ENCODE measurements at places on chromosomes 16 and 17.

DNA sequence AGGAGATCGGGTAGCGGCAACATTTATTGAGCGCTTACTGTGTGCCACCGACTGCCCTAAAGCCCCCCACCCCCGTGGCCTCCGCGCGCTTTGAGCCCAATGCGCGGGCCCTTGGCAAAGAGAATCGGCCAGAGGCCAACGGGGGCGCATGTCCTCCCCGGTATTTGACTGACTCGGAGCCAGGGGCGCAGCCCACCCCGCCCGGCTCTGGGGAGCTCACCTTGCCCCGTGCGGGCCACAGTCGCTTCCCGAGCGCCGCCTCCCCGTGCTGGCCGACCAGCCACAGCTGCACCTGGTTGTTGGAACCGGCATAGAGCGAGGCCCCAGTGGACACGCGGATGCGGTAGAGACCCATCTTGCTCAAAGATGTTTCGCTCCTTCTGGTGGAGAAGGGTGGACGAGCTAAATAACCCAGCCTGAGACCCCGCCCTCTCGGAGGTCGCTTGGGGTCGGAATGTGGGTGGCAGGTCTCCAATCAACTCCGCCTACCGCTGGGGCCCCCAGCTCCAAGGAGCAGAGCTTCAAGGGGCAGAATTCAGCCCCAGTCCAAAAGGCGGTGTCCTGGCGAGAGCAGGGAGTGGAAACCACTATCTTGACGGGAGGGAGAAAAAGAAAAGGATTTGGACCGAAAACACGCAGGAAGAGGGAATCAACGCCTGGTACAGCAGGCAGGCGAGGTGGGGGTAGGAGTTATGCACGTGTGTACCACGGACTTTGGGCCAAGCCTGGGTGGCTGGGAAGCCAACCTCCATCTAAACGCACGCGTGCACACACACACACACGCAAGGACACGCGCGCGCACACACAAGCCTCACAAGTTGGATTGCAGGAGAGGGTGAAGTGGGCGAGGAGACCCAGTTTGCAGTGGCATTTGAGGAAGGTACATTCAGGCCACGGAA lies at the start of gene ALOX15:
Gene ALOX15, minus strand, starts transcription at position 382 of the 899 bp plus-strand sequence. Its CDS starts 27 bp downstream, at position 355.
- DNase-seq, result no peak

- DNase-seq, result no peak
Observed at GRCh38 chr16:17070882-17071592, 399.7 kb downstream of the XYLT1 start.

DNA sequence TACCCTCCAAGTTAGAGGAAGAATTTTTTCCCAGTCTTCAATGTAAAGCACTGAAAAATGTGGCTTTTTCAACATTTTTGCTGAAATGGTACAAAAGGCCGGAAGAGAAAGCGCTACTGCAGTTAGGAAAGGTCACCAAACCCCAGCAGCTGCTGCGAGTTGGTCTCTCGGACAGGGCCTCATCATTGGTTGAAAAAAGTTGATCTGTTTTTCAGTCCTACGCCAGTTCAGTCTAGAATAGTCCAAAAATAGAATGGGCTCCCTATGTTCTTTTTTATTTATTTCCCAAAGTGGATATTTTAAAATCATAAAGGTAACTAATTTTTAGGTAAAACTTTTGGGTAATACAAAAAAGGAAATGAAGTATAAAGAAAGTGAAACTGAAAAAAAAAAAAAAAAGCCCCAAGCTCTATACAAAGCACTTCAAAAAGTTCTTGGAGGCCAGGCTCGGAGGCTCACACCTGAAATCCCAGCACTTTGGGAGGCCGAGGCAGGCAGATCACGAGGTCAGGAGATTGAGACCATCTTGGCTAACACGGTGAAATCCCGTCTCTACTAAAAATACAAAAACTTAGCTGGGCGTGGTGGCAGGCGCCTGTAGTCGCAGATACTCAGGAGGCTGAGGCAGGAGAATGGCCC lies 17.4 kb downstream of the ADAP2 start:
- DNase-seq, result no peak

DNA sequence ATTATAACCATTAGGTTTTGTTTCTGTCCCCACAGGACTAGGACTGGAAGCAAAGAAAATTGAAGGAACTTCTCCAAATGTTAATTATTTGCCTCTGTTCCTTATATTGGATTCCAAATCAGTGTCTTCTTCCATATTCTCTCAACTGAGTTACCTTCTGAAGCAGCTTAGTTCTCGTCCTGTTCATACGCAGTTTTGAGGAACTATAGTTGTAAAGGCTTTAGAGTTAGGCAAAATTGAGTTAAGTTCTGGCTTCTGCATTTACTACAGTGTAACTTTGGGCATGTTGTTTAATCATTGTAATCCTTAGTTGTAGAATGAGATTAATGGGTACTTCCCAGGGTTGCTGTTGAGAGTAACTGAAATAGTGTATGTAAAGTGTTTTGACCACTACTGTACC lies 11.2 kb downstream of the CBFB start:
- no peak for DNase-seq

DNA sequence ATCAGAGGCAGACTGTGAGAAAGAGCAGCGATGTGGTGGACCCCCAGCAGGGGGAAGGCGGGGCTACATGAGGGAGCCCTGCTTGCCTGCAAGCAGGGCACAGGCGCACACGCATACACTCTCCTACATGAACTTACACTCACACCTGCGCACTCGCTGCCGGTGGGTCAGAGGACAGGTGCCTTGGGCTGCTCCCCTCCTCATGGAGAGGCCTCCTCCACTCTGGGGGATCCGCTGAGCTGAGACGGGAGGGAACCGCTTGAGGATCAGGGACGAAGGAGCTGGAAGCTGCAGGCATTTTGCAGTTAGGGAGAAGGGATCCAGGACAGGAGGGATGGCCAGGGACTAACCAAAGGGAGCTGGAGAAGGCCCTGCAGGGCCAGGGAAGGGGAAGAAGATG lies 14.2 kb downstream of the OSBPL7 start:
- no peak for DNase-seq

- DNase-seq, result no peak
Observed at GRCh38 chr17:62648251-62648955, 20.9 kb downstream of the MRC2 start.

DNA sequence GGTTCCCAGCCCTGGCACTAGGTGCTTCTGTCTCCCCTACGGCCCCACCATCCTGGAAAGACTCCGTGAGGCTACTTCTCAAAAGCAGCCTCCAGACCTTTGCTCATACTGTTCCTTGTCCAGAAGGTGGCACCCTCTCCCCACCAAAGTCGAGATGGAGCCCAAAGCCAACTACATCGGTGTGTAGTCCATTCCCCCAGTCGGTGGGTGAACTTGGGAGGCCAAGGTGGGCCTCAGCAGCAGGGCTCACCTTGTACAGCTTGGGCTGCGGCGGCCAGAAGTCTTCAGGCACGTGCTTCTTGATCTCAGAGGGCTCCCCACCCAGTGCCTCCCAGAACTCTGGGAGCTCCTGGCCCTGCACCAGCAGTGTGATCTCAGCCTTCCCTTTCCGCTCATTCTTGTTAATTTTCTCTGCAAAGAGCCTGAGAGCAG lies 10.2 kb downstream of the FLII start:
- DNase-seq, result peak; percentile 86

- DNase-seq, result no peak
Observed at GRCh38 chr17:47267354-47267828, 13.8 kb downstream of the ITGB3 start.

GRCh38 chr16:89024546-89025060 lies 47.6 kb upstream of the CBFA2T3 start:
- no peak for DNase-seq

- no peak for DNase-seq
Observed at GRCh38 chr16:4625560-4626159, 1.0 kb downstream of the MGRN1 start.

- DNase-seq, result peak; percentile 87
Observed at GRCh38 chr16:75048054-75048453, 49.2 kb downstream of the ZNRF1 start.

DNA sequence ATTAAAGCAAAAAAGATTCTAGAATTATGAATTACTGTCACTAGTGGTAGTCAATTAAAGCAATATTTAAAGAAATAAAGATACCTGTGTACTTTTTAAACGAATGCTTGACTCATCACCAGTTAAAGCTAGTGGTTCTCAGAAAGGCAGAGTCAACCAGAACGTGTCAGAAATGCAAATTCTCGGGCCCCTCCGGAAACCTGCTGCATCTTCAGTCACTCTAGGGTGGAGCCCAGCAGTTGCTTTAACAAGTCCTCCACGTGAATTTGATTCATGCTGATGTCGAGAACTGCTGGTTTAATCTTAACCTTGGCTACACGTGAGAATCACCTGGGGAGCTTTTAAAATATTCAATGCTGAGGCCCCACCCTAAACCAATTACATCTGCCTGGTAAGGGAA lies 169.8 kb upstream of the SDK2 start:
- no peak for DNase-seq

DNA sequence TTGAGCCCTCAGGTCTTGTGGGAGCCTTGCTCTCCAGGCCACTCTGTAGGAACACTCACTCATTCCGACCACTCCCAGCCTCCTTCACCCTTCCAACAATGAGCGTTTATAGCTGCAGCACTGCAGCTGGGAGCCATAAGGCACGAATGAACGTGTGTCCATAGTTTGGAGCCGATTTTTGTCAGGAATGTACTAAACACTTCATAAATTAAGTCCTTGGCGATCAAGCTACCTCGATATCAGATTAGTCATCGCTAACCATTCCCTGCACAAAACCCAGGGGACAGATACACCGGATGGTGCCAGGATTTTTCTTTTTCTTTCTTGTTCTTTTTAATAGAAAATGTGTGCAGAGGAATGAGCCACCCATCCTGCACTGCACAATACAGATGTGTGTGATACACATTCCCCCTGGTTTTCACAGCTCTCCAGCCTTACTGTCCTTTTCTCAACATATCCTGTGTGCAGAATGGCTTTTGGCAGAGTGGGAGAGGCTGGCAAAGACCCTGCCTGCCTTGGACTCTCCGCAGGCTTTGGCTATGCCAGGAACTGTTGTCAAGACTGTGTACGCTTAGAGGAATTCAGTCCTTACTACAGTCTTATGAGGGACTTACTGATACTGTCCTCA lies 68.4 kb upstream of the ELAC2 start:
- no peak for DNase-seq

- DNase-seq, result no peak
Observed at GRCh38 chr17:8798846-8799569, at the start of gene MFSD6L. Gene MFSD6L, minus strand, starts transcription at chr17:8799365. Its CDS starts 245 bp downstream, at chr17:8799120.

GRCh38 chr16:2331931-2332267 lies 8.6 kb downstream of the ABCA3 start:
- DNase-seq, result no peak

DNA sequence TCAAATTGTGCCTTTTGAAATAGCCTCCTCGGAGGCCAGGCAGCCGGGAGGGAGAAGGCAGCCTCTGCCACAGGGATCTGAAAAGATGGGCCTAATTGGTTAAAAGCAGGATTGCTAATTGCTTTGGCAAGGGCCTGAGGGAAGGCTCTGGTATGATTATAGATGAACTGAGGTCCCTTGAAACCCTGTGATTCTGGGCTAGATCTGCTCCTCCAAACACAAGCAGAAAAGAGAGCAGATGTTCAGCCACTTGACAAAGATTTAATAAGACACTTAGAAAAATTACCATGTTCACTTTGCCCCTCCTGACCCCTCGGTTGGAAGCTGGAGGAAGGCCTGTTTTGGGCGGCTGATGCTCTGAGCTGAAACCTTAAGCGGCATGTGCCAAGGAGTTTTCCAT lies 209.5 kb upstream of the MPHOSPH6 start:
- DNase-seq, result no peak

GRCh38 chr17:62206550-62206949 lies 141.5 kb upstream of the MED13 start:
- no peak for DNase-seq

- peak; percentile 92 for DNase-seq
Observed at GRCh38 chr17:44110823-44111633, 12.4 kb downstream of the HDAC5 start.

DNA sequence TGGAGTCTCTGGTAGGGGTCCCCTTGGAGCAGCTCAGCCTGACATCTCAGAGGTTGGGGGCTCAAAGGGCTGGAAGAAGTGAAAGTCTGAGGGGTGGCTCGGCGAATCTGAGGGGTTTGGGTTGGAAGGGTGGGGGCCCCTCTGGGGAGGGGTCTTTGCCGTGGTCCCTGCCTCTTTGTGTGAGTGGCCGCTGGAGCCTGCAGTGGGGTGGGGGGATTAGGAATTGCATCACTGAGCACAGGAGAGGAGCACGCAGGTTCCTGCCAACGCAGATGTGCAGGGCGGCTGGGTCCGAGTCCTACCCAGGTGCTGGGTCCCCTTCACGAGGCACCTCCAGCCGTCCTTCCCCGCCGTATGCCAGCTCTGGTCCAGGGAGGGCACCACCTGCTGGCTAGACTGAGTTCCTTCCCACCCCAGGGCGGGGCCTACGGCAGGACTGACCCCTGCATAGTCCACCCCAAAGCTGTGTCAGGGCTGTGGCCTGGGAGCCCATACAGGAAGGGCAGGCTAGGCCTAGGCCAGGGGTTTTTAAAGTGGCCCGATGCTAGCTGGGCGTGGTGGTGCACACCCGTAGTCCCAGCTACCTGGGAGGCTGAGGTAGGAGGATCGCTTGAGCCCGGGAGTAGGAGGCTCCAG lies 9.9 kb downstream of the FMNL1 start:
- no peak for DNase-seq

- peak; percentile 37 for DNase-seq
Observed at GRCh38 chr17:9016941-9017552, 4.3 kb upstream of the NTN1 start.

DNA sequence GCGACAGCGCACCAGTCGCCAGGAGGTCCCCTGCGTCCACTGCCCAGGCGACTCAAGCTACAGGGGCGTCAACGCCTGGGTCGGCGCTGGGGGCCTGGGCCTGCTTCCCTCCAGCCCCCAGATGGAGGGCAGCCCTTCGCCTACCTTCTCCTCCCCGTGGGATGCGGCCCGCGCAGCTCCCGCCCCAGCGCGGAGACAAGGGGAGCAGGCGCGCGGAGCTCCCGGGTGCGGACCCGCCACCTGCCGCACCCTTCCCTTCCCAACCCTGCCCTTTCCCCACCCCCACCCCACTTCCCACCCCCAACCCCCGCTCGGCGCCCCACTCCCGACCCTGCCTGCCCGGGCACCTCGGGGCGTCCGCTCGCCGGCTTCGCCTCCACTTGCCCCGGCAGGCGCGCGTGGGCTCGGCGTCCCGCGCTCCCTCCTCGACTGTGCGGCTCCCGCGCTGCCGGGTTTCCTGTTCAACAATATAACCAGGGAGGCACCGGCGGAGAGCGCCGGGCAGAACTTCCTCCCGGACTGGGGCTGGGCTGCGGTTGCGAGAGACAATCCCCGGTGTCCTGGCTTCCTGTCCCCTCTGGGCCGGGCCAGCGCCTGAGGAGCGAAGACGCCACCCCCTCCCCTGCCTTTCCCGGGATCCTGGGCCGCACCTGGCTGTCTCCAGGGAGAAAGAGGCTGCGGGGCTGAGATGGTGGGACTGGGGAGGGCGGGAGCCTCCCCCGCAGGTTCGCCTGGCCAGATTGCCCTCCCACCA lies at the start of gene ARHGAP27:
Gene ARHGAP27, minus strand, starts transcription at position 466 of the 754 bp plus-strand sequence. CDS start 2,591 bp downstream, outside the sequence.
- DNase-seq, result no peak

DNA sequence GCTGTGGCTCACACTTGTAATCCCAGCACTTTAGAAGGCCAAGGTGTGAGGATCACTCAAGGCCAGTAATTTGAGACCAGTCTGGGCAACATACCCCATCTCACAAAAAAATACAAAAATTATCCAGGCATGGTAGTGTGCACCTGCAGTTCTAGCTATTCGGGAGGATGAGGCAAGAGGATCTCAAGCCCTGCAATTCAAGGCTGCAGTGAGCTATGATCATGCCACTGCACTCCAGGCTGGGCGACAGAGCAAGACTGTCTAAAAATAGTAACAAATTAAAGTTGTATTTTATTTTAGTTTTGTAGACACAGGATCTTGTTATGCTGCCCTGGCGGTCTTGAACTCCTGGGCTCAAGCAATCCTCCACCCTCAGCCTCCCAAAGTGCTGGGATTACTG lies 18.2 kb downstream of the USP31 start:
- no peak for DNase-seq

All from erythroblast (primary cell).